ENCODE measurements at places on chromosomes 11 and 22.
A peak's percentile ranks its signal among the peaks of the same experiment; 100 is the strongest.

DNA sequence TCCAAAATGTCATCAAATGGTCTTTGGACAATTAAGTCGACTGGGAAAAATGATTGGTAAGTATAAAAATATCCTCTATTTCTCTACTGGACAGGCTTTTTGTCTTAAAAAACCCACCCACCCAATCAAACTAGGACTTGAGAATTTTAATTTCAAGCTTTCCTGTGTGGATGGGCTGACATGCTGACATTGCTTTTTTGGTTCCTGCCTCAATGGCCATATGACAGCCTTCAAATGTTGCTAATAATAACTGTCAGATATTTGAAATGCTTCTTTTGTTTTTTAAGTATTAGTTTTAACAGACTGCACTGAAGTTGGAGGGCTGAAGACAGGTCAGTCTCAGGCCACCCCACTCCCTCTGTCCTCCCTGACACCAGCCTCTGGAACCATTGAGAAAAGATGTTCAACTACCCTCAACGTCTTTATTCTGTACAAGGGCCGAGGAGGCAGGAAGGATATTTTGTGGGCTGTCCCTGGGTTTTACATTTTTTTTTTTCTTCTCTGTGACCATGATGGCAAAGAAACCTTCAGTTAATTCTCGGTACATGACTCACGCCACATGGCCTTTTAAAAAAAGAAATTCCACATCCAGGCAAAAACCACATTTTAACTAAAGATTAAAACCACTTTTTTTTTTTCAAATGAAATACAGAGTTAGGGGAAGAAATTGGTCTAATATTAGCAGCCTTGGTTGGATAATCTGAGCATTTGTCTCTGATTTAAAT, 130.4 kb downstream of the SLC1A2 start:
- DNase-seq = peak; percentile 45

- peak; percentile 21 for DNase-seq
Observed at GRCh38 chr11:121129362-121130340, 28.6 kb downstream of the TECTA start.

- peak; percentile 75 for DNase-seq
Observed at GRCh38 chr11:704781-705645, 1.0 kb upstream of the EPS8L2 start.

DNA sequence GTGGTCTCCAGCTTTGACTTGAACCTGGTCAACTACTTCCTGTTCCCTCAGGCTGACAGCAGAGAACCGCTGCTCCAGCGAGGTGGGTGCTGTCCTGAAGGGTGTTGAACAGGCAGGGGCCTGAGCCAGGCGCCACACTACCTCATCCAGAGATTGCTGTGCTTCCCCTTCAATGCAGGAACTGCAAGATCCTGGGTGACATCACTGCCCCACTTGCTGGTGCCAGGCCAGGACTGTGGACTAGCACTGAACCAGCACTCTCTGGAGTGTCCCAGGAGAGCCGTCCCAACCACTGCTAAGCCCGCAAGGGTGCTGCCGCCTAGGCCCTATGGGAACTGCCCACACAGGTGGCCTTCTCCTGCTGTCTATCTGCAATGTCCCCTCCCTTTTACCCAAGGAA, 51.7 kb downstream of the GAB4 start:
- DNase-seq = no peak

- no peak for DNase-seq
Observed at GRCh38 chr11:92306966-92307510, 82.4 kb downstream of the FAT3 start.

DNA sequence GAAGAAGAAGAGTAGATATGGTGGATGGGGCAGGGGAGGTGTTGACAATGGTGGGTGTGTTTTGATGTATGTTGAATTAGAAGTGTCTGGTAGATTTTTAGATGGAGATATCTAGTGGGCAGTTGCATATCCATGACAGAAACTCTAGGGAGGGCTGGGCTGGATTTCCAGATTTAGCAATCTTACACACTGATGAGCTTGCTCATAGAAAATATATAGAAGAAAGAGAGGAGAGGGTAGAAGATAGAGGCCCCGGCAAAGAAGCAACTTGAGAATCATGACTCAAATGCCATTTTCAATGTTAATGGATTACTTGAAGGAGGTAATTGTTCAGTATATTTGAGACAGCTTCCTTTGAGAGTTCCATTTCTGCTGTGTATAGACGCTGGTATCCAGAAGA, 8.2 kb downstream of the REXO2 start:
- no peak for DNase-seq

DNA sequence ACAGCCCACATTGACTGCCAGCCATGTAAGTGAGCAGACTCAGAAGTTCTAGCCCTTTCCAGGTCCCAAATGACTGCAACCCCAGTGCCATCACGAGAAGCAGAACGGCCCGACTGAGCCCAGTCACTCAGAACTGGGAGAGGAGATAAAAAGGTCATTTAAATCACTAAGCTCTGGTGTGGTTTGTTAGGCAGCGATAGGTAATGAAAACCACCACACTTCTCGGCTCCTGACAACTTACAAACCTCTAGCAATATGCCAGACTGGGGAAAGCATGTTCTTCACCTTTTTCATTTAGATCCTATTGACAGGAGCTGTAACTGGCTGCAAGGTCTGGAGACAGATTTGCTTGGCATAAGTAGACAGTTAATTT, 6.7 kb downstream of the SLC15A3 start:
- no peak for DNase-seq

- no peak for DNase-seq
Observed at GRCh38 chr11:63931876-63932275, 6.9 kb upstream of the NAA40 start.

DNA sequence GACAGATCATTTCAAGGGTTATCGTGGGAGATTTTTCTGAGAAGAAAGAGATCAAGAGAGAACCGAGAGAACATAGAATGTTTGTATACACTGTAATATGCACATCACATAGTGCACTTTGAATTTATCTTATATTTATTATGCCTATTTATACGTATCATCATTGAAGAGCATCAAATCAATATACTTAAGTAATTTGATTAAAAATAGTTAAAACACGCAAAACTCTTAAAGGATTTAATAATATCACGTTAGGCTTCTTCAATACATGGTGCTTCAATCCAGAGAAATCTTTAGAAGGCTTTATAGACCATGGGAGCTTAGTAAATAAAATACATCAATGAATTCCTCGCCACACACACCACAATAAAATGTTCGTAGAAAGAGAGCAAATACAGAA, 139.5 kb upstream of the C11orf58 start:
- DNase-seq = no peak

DNA sequence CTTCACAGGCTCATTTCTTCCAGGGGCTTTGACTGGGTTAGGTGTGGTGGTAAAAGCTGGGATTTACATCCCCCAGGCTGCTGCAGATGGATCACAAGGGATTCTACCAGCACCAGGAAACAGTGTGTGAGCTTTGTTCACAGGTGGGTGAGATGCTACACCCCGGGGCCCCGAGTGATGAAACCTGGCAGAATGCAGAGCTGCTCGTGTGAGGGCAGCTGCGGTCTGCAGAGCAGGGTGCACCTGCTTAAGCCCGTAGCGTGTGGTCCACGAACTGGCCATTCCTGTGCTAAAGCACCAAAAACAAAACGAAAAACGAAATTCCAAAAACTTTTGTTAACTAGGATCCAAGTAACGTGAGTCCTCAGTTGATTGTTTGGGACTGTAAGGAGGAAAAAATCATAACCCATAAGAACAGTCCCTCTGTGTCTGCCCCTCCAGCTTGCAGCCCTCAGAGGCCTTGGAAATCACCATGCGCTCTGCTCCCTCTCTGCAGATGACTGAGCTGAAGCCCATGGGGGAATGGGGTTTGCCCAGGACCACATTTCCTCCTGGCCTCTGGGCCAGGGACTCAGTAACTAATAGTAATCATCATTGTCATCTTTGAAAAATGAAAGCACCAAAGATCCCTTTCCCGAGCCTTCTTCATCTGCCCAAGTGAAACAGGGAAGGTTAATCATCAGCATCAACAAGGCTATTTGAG, 24.6 kb downstream of the ELF5 start:
- no peak for DNase-seq

DNA sequence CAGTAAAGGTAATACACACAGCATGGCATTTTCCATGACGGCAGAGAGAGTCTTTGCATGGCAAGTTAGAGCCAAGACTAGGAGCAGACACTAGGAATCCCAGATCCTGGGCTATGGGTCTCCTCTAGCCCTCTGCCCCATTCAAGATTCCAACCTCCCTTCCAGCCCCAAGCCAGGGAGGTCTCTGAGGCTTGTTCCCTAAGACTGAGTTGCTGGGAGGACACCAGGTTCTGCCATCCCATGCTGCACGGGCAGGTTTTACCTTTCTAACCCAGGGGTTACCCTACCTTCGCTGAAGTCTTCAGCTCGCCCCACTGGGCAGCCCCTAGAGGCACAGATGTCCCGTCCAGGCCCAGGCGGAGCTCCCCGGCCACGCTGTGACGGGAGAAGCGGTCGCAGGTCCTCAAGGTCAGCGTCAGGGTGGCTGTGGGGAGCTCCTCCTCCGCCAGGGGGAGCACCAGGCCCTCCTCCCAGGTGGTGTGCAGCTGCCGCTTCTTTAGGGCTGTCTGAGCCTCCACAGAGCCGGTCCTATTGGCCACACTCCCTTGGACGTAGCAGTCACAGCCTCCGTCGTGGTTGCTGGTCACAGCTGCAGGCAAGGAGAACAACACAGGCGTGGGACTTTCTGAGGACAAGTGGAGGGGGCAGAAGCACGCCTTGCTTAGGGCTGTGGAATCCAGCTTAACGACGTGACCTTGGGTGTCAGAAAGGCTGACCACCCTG, 33.8 kb downstream of the SYT13 start:
- DNase-seq = peak; percentile 60

- DNase-seq = peak; percentile 54
Observed at GRCh38 chr22:35150183-35151107, 84.5 kb downstream of the ISX start.

DNA sequence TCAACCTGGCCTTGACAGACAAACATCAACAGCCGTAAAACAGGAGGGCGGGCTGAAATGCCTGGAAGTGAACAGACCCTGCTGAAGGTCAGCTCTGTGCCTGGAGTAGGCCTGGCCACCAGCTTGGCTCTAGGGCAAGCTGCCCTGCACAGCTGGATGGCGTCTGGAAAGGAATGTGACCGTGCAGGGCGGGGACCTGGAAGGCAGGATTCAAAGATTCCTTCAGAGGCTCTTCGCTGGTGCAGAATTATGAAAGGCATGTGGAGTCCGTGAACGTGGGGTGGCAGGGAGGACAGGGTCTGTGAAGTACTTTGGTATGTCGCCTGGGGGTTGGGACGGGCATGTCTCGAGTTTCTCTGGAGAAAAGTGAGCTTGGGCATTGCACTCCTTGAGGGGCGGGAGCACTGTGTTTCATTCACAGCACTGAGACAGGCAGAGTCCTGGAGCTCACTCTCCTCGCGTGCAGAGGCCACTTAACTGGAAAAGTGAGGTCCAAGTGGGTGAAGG, 1.5 kb downstream of the EHD1 start:
- DNase-seq = peak; percentile 76

GRCh38 chr11:100805506-100806199, 118.6 kb downstream of the ARHGAP42 start:
- DNase-seq = peak; percentile 86

- peak; percentile 70 for DNase-seq
Observed at GRCh38 chr11:83249972-83250593, 36.1 kb downstream of the CCDC90B start.

GRCh38 chr22:23632178-23632577, at the start of gene DRICH1:
Gene DRICH1, minus strand, starts transcription at chr22:23632321. Its CDS starts 298 bp downstream, at chr22:23632023.
- DNase-seq = peak; percentile 32

- DNase-seq = no peak
Observed at GRCh38 chr11:41456269-41456668, 3.2 kb downstream of the LRRC4C start.

- DNase-seq = peak; percentile 72
Observed at GRCh38 chr22:37545703-37546436, 14.4 kb upstream of the CDC42EP1 start.

- no peak for DNase-seq
Observed at GRCh38 chr11:72985645-72986044, 156.5 kb downstream of the FCHSD2 start.
